ENCODE measurements at places on chromosomes 5 and 9.
A peak's percentile ranks its signal among the peaks of the same experiment; 100 is the strongest.

DNA sequence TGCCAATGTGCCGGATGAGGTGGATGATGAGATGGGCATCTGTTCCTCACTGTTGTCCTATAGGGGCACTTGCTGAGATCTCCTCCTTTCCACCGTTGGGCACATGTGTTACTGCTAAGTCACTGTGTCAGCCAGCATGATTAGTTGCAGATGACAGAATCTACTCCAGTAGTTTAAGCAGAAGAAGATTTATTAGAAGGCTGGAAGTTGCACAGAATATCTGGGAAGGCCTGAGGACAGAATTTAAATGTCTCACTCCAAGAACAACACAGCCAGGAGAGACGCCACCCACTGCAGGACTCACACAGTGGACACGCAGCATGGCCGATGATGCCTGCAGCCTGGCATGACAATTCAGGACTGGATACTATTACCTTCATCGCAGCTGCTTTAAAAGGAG lies 157.5 kb downstream of the NSG2 start:
- no peak for DNase-seq

GRCh38 chr5:59276917-59277372 lies 616.6 kb downstream of the PDE4D start:
- DNase-seq = no peak

- no peak for DNase-seq
Observed at GRCh38 chr9:135410831-135411473, 68.6 kb upstream of the PPP1R26 start.

DNA sequence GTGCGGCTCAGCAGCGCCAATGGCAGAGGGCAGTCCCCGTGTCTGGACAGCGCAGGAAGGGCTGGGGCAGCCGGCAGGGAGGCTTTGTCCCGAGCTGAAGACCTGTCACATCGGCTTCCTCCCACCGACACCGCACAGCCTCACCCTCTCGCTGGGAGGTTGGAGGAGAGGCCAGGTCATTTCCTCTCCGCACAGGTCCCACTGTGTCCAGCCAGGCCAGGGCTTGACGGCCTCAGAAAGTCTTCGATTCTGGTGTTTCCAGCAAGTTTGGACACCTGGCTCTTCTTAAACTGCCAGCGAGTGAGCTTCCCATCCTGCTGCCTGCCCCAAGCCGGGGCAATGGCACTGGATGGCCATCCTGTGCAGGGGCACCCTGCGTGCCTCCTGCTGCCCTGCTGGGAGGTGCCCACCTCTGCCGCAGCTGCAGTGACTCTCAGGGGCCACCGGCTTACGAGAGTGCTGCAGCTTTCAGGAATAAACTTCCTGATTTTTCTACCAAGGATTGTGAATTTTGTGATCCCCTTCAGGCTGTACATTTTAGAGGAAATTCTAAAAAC lies 33.9 kb downstream of the AHRR start:
- no peak for DNase-seq

DNA sequence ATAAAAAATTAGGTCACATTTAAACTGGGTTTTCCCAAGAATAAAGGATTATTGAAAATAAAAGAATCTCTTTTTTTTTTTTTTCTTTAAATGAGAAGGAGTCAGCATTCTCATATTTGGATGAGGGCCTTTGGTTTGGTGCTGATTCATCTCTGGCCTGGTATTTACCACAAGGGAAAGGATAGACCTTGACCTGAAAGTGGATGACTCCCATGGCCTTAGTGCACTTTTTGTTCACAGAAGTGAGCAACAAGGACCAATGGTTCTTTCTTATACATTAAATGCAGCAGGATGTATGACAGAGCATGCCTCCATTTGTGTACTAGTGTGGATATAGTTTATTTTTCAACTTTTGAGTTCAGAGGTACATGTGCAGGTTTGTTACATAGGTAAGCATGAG lies 6.9 kb downstream of the YTHDC2 start:
- peak; percentile 34 for DNase-seq

GRCh38 chr5:150672237-150672883 lies 11.3 kb downstream of the MYOZ3 start:
- DNase-seq = peak; percentile 55

DNA sequence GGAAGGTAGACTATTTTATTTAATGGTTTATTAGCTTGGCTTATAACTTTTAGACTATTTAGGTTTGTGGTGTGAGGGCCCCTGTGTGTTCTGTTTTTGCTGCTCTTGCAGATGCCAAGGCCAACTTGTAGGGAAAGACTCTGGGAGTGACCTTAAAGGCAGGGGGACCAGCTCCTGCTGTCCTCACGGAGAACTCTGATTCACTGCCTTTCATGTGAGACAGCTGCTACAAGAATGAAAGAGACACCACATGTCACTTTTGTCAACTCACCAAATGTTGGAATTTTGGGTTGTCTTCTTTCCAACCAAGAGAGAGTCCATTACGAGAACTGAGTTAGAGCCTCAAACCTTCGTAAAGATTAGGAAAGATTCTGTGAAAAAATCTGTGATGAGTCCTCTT lies 258.3 kb upstream of the ADAMTSL1 start:
- no peak for DNase-seq

- DNase-seq = peak; percentile 95
Observed at GRCh38 chr9:113056191-113057106, at the start of gene ZFP37. ZFP37 (minus strand) TSS chr9:113056724; CDS start chr9:113056688, 36 bp downstream.

DNA sequence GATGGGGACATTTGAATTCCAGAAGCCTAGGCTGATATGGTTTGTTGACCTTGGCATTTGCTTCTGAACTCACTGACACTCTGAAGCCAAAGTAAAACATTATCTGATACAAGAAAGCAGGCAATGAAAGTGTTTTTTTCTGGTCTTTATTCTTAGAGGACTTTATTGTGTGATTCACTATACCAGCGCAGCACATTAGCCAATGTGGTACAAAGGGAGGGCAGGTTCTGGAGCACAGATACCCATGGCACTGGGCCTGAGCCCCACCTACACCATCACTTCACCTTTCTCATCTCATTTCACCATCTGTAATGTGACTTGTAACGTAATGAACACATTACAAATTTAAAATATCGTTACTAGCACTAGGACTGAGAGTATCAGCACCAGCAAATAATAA lies 89.7 kb upstream of the ZNF366 start:
- no peak for DNase-seq

GRCh38 chr5:59519338-59519737 lies 374.2 kb downstream of the PDE4D start:
- DNase-seq = no peak

- DNase-seq = peak; percentile 43
Observed at GRCh38 chr5:122312591-122313406, 762 bp downstream of the SNCAIP start.

Data from AG08396 (cell line).